ENCODE measurements at places on chromosomes 11 and 22.

DNA sequence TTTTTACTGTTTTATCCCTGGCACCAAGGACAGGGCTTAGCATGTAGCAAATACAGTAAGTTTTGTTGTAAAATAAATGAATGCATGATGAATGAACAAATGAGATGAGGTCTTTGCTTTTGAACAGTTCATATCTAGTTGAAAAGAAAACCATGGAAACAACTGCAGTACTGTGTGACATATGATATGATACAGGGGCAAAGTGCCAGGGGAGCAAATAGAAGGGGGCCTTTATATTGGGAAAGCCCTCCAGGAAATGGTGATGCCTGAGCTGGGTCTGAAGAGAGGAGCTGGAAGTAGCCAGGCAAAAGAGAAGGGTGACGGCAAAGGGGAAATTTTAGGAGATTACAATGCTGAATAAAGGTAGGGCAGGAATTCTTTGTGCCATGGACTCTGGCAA lies 63.8 kb upstream of the UCP3 start:
- no peak for DNase-seq

DNA sequence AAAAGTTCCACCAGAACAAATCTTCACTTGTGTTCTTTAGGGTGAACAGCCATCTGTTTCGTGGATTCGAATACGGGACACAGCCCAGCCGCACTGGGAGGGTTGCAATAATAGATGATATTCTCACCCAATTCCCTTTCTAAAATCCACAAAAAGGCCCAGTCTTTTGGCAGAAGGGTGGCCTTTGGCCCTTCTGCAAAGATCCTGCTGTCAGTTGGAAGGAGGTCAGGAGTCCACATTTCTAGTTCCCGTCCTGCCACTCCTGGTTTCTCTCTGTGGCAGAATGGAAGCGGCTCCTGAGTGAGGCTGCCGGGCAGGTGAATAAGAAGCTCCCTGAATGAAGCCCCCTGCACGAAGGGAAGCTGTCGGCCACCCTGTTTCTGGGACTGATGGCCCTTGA lies 11.2 kb upstream of the LINC01488 start:
- no peak for DNase-seq

- DNase-seq = no peak
Observed at GRCh38 chr11:24589064-24589463, 92.2 kb downstream of the LUZP2 start.

DNA sequence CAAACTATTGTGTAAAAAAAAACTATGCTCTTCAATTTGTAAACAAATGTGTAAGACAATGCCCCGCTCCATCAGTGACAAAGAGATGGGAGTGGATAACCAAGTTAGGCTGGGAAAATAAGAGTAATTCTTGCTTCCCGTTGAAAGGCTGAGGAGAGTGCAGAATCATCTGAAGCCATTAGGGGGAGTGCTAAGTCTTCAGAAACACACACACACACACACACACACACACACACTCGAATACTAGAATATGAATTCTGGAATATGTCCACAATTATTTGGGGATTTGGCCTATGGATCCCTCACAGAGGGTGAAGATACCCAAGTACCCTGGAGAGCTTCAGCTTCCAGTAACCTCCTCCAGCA lies 27.8 kb upstream of the ROBO3 start:
- DNase-seq = no peak

DNA sequence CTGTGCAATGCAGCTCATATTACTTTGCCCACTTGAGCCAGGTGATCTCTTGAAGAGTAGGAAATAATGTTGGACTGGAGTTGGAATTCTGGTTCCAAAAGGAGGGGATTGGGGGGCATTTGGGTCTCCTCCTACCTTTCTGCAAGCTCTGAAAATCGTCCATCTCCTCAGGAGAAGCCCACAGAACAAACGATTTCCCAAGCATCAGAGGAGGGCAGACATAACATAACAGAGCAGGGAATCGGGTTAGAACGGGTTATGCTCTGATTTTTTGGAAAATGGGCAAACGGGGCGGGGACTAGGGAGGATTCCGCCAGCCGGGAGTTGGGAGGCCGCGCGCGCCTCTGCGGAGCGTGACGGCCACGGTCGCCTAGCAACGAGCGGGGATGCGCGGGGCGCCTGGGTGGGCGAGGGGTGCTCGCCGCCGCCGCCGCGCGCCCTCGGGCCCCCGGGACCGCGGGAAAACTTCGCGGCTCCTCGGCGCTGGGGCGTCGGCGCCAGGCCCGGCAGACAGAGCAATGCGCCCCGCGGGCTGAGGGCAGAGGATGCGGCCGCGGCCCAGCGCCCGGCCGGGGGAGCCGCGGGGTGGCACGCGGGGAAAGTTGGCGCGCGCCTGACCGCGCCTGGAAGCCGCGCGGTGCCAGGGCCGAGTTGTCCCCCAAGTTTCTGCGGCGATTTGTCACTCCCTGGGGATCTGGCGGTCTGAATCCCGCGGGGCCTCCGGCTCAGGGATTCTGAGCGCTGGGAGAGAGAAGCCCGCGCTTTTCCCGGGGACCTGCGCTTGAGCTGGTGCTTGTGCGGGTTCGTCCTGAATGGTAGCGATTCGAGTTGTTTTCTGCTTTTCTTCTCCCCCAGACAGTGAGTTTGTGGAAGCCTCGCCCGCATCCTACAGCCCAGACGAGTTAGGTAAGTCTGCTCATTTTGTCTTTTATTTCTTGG lies 27.8 kb upstream of the AMOTL1 start:
- DNase-seq = no peak

- DNase-seq = no peak
Observed at GRCh38 chr11:79173615-79174014, 267.2 kb downstream of the TENM4 start.

- no peak for DNase-seq
Observed at GRCh38 chr11:83364500-83365045, 78.4 kb upstream of the CCDC90B start.

GRCh38 chr11:101188173-101188572 lies 58.6 kb upstream of the PGR start:
- DNase-seq = no peak

- no peak for DNase-seq
Observed at GRCh38 chr11:35529971-35530495, 4.6 kb upstream of the PAMR1 start.
